ENCODE measurements at places on chromosomes 4 and X. TPM values are rescaled to one million over a fixed set of nuclear protein-coding genes. Genes with fewer than 3 reads are reported as not detected.

MAGED4B gene
- total RNA-seq: 113 TPM

EXOC1L gene
- not detected for total RNA-seq

- no peak for DNase-seq
Observed at GRCh38 chrX:141760761-141761160, 62.2 kb upstream of the SPANXD start.

DNA sequence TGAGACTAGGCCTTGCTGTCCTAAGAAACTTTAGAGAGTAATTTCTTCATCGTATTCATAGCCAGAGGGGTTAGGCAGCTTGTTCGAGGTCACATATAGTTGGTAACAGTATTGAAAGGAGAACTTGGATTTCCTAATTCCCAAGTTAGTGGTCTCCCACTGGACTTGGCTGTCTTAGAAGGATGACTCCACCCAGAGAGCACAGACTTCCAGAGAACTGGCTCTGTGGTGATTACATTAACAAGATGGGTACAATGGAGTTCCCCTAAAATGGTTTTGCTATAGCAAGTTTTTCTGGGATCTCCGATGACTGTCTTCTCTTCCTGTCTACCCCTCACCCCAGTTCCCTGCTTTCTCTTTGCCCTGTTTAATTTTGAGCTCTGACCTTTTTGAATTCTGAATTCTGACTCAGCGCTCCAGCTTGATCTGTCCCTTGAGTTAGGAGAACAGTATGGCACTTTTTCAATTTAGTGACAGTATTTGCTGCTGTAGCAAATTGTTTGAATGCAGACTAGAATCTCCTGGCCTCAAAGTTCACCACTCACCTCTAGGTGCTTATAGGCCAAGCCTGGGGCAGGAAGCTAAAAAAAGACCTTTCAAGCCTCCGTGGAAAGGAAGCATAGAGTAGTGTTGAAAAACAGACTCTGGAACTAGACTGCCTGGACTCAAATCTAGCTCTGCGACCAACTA is 6.9 kb downstream of the MSN start:
- no peak for DNase-seq
